SK-N-SH (cell line): ENCODE measurements at places on chromosomes 2 and 18.

DNA sequence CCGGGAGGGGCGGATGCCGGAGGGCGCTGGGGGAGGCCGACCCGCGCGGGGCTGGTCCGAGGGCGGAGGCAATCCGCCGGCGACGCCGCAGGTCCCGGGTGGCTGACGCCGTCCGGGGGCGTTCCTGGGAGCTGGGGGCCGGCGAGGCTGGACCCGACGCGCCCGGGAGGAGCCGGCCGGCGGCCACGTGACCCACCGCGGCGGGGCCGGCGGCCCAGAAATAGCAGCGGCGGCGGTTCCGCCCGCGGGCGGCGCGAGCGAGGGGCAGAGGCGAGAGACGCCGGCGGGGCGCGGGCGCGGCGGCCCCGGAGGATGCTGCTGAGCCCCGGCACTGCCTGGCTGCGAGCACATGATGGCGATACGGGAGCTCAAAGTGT is at the start of gene RAB31:
Gene RAB31 (plus strand): TSS at position 245 of the 377 bp plus-strand sequence. CDS start 105 bp downstream, at position 350.
- DNase-seq = peak; percentile 88

DNA sequence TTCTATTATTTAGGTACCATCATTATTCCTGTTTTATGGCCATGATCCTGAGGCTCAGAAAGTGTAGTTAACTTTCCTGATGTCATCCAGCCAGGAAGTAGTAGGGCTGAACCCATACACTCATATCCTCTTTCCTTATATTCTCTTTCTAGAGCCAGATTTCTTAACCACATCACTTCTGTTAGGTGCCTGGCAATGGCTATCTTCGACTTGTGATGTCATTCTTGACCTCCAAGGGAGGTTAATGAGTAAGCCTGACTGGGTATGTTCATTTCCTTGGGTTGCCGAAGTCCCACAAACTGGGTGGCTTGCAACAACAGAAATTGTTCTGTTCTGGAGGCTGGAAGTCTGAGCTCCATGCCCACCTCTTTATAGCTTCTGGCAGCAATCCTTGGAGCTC is 43.4 kb downstream of the ITGB6 start:
- DNase-seq = no peak

GRCh38 chr18:58862851-58863538 is 1.7 kb upstream of the ZNF532 start:
- peak; percentile 80 for DNase-seq

GRCh38 chr2:215668378-215668775 is 232.5 kb upstream of the FN1 start:
- DNase-seq = no peak

DNA sequence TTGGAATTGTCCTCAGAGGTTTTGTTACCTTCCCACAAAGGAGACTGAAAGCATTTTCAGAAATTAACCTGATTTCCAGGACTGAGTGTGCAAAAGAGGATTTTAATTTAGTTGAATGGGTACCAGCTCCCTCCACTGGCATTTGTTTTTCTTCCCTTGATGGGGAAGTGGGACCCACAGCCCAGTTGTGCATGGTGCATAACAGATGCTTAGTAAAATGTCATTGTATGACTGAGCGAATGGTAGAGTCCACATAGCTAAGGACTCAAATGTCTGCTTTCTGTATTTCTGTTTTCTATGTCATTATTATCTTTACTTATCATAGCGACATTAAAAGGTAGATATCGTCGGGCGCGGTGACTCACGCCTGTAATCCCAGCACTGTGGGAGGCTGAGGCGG is 75.5 kb upstream of the RAPH1 start:
- DNase-seq = no peak

- DNase-seq = no peak
These were observed 93.0 kb downstream of the SPIRE1 start for GRCh38 chr18:12564861-12565260.

- DNase-seq = no peak
These were observed 83.3 kb downstream of the RTP5 start for GRCh38 chr2:241952816-241953215.

GRCh38 chr2:21650569-21650968 is 526.8 kb downstream of the TDRD15 start:
- DNase-seq = no peak

- no peak for DNase-seq
These were observed 111.6 kb upstream of the LMAN1 start for GRCh38 chr18:59470561-59471121.

DNA sequence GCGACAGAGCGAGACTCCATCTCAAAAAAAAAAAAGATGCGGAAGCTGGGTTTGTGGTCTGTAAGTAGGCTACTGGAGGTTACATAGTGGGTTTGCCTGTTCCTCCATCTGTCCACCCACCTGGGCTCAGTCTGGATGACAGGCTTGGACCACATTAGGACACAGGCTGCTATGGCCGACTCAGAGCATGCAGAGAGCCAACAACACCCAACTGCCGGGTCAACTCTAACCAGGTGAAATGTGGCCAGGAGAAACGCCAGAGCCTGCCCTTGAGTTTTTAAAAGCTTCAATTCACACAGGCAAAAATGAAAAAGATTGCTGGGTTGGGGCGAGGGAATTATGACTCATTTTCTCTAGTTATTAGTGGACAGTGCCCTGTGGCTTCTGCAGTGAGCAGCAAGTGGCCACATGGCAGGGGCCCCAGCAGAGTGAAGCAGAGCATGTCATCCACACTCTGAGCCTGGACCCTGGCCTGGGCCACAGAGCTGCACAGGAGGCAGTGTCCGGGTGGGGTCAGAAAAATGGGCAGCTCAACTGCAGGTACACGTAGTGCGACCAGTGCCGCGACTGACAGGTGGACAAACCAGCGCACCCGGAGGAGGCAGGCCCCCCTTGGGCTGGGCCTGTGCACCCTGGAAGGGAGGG is 67.4 kb downstream of the BIN1 start:
- DNase-seq = no peak

- peak; percentile 31 for DNase-seq
These were observed 110.1 kb downstream of the MCFD2 start for GRCh38 chr2:46805401-46805951.

DNA sequence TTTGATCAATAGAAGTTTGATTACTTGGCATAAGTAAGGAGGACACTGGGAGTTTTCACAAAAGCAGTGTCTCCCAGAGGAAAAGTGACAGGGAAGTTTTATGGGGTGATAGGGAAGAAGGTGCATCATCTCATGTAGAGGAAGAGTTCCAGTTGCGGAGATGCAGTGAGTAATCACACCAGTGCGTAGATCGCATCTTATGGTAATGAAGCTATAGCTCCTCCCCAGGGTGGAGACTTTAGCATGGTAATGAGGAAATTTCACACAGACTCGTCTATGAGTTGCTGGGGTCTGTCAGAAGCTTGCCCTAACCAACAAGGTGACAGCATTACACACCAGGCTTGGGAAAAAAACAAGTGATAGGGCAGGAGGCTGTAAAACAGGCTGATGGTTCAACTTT is 49.0 kb downstream of the KYNU start:
- DNase-seq = no peak

DNA sequence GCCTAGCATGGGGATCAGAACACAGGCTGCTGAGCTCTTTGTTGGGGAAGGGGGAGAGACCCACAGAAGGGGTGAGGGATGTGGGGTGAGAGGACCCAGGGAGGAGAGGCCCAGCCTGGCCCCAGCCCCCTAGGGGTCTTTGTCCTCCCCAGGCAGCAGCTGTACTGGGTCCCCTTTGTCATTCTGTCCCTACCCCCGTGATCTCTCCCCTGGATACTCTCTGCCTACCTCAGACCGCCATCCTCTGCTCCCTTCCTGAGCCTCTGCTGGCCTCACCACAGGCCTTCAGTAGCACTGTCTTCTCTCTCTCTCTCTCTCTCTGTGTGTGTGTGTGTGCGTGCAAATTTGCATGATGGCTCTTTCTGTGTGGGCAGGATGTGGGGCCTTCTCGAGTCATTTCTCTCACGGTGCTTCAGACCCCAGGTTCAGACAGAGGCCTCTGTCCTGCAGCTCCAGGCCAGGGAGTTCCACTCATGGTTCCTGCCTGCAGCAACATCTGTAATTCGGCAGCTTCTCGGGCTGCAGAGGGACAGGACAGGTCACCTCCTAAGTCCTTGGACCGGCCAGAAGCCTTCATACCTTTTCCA is 1.4 kb downstream of the PSD4 start:
- DNase-seq = no peak

DNA sequence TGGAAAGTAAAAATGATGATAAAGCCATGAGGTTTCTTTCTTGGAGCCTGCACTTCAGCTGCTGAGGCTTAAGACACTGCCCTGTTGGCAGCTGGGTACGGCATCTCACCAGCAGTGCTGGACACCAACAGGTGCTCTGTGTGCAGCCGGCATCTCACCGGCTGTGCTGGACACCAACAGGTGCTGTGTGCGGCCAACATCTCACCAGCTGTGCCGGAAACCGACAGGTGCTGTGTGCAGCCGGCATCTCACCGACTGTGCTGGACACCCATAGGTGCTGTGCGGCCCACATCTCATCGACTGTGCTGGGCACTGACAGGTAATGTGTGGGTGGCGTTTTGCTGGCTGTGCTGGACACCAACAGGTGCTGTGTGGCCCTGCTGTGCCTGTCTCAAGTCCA is 190.8 kb downstream of the TMEM18 start:
- DNase-seq = no peak

GRCh38 chr2:6224267-6224666 is 532.1 kb downstream of the SOX11 start:
- DNase-seq = no peak

- DNase-seq = no peak
These were observed 42.2 kb upstream of the FAM117B start for GRCh38 chr2:202592566-202592965.

GRCh38 chr18:56542476-56542875 is 95.9 kb downstream of the TXNL1 start:
- no peak for DNase-seq

DNA sequence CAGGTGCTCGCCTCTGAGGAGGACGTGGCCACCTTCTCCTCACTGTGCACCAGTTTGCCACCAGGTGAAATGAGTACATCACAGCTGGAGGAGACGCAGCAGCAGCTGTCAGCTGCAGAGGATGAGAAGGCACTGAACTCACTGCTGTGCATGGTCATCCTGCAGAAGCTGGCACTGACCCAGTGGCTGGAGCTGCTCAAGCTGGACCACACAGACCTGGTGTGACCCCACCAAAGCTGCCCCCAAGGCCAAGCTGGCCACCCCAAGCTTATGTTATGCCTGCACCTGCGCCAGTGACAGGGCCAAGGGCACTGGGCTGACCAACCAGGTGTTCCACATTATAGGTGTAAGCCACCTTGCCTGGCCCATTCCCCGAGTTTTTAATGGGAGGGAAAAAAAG is 19.3 kb downstream of the CLK1 start:
- DNase-seq = no peak

GRCh38 chr2:26196683-26197418 is 24.0 kb downstream of the GAREM2 start:
- DNase-seq = no peak

DNA sequence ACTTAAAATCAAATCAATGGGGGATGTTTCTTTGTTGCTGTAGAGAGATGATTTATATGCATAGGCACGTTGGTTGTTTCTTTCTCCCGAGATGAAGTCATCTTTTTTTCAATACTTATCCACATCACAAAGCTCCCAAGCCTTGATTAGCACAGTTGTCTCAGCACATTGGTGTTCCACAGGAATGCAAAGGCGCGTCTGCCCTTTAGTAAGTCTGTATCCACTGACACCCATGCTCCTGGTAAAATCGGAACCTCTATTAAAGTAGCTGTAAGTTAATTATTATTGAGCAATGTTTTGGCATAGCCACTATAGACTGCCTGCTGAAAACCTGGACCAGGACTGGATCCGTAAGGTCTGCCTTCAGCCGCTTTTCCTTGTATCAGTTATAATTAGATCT is 77.6 kb upstream of the RBM44 start:
- no peak for DNase-seq

DNA sequence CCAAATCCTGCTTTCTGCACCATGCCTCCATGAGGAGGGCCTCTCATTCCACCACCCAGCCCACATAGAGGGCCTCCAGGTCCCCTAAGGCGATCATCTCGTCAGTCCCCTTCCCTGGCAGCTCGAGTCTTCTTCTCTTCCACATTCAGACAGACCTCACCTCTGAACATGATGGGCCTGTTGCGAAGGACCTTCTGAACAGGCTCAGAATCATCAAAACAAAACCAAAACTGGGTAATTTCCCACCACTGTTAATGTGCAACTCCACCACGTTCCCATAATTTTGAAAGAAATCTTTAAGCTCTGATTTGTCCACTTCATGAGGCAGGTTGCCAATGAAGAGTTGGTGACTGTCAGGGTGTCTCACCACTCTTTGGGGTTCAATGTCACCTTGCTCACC is 20.4 kb downstream of the ZRANB3 start:
- no peak for DNase-seq

- DNase-seq = no peak
These were observed 101.4 kb downstream of the WDPCP start for GRCh38 chr2:63486861-63487290.

DNA sequence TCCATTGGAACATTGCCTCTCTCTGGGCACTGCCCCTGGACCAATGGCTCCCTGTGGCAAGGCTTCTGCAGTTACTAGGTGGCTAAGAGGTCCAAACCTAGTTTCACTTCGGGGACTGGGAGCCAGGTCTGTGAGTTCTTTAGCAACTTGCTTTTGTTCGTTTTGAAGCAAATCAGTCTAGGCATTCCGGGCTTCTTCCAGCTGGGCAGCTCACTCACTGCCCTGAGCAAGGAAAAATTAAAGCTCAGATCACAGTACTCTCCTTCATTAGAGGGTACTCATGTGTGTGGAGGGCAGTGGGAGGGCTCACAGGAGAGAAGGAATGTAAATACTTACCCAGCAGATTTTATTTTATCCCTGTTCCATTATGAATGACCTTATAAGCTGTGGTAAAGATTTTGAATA is 80.3 kb downstream of the SPP2 start:
- no peak for DNase-seq

DNA sequence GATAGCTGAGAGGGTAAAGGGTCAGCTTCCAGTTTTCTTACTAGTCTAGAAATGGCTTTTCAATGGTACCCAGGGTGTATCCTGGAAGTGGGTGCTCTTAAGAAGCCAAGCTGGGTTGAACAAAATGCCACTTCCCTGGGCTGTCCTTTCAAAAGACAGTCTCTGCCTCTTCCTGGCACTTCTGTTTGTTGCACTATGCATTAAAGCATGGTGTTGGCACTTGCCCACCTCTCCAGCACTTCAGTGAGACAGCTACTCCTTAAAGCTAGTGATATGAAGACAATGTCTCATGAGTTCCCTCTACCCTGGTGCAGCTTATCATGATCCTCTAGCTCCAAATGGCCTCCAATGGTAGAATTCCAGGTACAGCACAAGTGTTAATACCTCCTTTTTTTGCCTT is 74.3 kb upstream of the IGFBP5 start:
- no peak for DNase-seq
